ENCODE measurements at places on chromosomes 16 and 17.

DNA sequence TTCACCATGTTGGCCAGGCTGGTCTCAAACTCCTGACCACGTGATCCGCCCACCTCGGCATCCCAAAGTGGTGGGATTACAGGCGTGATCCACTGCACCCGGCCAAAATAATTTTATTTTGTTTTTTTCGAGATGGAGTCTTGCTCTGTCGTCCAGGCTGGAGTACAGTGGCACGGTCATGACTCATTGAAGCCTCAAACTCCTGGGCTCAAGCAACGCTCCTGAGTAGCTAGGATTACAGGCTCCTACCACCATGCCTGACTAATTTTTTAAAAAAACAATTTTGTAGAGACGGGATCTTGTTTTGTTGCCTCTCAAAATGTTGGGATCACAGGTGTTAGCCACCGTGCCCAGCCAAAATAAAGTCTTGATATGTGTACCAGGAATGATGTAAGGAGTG, 2.4 kb upstream of the TTLL6 start:
- DNase-seq = no peak

DNA sequence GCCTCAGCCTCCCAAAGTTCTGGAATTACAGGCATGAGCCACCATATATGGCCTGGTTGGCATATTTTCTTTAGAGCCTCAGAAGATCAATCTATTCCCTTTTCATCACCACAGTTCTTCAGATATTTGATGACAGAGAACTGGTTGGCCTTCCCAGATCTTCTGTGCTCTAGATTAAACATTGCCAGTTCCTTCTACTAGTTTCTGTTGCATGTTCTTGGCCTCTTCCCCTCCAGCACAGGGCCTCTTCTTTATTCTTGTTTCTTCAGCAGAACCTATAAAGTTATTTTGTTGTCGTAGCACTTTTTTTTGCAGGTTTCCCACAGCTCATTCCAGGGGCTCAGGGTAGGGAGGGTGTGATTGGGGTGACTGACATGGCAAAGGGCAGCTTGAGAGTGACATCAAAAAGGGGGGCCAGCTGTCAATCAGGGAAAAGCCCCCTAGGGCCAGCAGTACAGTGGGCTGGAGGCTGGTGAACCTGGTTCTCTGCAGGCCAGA, 9.3 kb downstream of the CHD9 start:
- no peak for DNase-seq

GRCh38 chr17:49741009-49741691, 22.8 kb downstream of the FAM117A start:
- DNase-seq = no peak

DNA sequence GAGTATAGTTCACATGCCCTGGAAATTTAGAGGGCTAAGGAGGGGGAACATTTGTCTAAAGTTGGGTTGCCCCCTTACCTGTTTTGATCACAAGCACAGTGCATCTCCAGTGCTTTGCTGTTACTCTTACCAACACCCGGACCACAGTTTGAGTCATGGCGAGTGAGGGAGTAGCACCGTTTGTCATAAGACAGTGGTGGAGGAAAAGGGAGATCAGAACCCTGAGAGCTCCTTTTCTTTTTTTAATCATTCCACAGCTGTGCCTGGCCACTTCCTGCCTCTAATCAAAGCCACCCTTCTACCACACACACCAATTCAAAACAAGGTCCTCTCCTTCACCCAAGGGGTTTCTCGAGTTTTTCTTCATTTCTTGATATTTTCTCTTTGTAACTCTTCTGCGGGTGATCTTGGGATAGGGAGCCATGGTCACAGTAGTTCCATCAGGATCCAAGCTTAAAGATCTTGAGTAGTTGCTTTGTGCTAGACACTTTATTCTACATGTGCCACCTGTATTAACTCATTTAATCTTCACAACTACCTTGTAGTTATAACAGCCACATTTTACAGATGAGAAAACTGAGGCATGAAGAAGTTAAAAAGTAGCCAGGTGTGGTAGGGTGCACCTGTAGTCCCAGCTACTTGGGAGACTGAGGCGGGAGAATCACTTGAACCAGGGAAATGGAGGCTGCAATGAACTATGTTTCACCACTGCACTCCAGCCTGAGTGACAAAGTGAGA, 5.0 kb upstream of the MYL4 start:
- peak; percentile 73 for DNase-seq

All from stimulated activated naive CD8-positive, alpha-beta T cell treated with anti-CD3 and anti-CD28 coated beads, Interleukin-15, amount 100 ng/mL, for 72 hours (primary cell).